ENCODE measurements at places on chromosomes 16 and 17. TPM values are rescaled to one million over a fixed set of nuclear protein-coding genes. Genes with fewer than 3 reads are reported as not detected.

MRPS23 gene
- 21.6 TPM for total RNA-seq

CDC6 gene
- total RNA-seq: 23.7 TPM

NFAT5 gene
- 4.0 TPM for total RNA-seq

STAC2 gene
- total RNA-seq: not detected

CES4A gene
- total RNA-seq: 0.45 TPM

USP32 gene
- total RNA-seq: 20.2 TPM

PAM16 gene
- 73.1 TPM for total RNA-seq

C16orf46 gene
- 1.6 TPM for total RNA-seq

RHBDF1 gene
- total RNA-seq: 34.0 TPM
